Stimulated activated CD4-positive, alpha-beta T cell treated with anti-CD3 and anti-CD28 coated beads, Interleukin-12 subunit alpha, Interleukin-12 subunit beta, amount 100 ng/mL, for 24 hours (primary cell): ENCODE measurements at places on chromosomes 7 and 10.

DNA sequence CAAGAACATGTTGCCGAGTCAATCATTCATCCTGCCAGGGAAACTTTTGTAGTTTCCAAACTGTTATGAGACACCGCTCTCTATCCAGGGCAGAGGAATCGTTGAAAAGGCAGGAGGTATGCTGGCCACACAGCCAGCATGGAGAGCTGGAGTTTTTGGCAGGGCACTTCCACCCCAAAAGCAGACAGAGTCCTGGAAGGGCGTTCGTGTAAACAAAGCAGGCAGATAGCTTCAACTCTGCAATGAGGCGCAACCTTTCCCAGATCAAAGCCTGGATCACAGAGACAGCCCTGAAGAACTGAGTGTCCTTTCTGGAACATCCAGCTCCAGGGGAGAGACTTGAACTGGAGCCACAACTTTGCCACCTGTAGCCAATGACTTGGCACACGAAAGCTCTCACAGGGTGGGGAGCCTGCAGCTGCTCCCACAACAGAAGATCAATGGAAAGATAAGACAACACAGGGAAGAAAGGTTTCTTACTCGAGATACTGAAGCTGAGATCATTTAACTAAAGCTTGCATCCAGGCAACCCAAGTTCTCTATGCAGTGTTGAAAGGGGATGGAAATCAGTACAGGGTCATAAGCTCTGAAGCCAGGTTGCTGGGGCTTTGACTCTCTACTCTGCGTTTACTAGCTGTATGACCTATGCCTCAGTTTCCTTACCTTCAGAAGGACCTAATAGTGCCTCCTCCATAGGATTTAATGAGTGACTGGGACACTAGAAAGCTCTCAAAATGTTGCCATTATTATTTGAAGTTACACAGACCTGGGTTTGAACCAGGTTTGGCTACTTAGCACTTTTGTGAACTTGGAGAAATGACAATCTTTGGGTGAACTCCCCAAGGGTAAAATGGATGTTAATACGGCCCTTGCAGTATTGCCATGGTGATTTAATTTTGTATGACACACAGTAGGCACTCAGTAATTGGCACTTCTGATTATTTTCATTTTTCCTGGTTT lies 434.8 kb upstream of the NPVF start:
- no peak for DNase-seq

DNA sequence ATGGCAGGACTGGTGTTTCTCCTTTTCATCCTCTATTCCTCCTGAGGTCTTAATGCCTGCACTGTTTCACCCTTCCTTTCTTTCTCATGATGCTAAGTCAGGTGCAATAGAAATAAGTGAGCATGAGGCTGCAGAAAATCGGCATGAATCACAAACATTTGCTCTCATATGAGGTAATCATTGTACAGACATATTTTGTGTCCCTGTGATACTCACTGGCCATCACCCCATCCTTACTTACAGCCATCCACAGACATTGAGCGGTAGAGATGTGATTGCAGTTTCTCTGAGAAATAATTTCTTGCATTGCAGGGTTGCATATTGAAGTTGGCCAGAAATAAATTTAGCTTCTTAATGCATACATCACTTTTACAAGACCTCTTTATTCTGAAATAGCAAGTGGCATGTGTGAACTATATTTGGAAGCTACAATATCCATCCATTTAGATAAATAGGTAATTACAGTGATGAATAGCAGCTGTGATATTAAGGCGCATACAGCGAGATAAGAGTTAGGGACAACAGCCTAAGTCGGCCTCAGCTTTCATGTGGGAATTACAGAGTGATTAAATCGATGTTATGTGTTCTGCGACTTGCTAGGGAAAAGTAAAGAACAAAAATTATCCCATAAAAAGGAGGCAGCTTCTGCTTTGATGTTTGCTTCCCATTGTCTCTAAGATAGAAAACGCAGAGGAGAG lies 612.6 kb downstream of the SORCS3 start:
- DNase-seq, result no peak

DNA sequence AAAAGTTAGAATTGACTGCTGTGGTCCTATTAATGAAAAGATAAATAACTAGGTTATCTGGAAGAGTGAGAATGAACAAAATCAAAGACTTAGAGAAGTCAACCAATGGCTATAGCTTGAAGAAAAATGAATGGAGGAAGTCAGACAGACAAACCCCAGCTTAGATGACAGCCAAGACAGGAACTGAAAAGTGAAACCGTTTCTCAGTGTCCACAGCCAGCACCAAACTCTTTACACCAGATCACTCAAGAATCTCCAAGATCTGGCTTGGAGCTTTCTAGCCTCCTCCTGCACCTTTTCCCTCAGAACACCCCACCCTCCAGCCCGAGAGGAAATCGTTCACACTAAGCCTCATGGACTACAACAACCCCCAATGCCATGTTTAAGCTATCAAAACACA lies 167.0 kb downstream of the SFMBT2 start:
- DNase-seq, result no peak

DNA sequence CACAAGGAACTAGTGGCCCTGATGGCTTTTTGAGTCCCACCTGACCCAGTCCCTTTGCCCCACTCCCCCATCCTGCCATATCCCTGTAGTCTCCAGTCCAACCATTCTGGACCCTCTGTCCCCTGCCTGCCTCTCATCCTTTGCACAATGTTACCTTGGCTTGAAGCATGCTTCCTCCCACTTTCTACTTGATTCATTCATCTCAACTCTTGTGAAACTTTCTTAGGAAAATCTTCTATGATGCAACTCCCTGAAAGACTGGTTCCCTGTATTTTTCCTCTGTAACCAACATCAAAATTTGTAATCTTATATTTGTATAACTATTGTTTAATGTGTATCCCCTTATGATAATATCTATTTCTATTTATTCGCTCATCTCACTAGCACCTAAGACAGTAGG lies 151.5 kb downstream of the LRRTM3 start:
- no peak for DNase-seq

GRCh38 chr7:95269640-95270039 lies 54.7 kb downstream of the PON1 start:
- no peak for DNase-seq

DNA sequence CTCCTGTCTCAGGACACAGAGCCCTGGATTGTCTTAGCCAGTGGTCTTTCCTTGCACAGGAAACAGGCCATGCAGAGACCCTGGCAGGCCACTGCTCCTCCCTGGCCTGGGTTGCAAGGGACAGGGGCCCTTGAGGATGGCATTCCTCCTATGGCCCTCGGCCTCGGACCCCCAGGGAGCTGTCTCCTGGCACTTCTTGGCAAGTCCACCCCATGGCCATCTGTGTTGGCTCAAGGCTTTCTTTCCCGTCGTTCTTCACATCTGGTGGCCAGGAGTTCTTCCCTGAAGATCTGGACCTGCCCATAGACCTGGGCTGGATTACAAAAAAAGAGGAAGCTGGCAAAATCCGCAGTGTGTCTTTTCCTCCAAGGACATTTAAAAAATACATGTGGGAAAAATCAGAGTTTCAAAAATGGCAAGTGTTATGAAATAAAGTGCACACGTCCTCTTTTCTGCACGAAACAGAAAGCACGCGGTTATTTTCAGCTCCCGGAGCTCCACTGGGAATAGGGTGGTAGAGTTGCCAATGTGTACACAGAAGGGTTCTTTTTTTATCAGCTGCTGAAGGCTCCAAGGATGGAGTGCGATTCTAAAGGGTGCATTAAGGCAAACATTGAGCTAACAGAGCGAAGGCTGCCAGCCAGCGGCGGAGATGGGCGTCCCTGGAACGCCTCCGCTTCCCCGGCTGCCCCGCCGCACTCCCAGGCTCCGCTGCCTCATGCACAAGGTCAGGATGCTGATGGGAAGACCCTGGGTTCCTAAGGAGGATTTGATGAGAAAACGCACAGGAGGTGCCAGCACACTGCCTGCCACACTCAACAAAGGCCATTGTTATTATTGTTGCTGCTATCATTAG lies 62.8 kb upstream of the FAM20C start:
- DNase-seq, result no peak

DNA sequence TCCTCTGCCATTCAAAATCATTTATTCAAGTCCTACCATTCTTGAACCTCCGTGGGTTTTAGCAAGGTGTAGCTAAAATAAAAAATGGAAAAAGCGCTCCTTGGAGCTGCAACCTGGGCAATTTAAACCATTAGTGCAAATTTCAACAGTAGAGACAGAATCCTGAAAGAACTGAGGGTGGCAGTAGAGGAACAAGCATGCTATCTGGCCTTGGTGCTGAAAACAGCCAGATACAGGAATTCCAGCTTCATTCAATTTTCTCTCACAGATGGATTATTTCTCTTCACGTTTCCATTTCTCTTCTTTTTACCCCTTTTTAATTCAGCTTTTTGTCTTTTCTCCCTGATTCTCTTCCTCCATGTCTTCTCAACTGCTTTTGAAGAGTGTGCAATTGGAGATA lies 77.7 kb downstream of the OTUD1 start:
- no peak for DNase-seq
